ENCODE measurements at places on chromosomes 6 and 20. TPM values are rescaled to one million over a fixed set of nuclear protein-coding genes. Genes with fewer than 3 reads are reported as not detected.

DNA sequence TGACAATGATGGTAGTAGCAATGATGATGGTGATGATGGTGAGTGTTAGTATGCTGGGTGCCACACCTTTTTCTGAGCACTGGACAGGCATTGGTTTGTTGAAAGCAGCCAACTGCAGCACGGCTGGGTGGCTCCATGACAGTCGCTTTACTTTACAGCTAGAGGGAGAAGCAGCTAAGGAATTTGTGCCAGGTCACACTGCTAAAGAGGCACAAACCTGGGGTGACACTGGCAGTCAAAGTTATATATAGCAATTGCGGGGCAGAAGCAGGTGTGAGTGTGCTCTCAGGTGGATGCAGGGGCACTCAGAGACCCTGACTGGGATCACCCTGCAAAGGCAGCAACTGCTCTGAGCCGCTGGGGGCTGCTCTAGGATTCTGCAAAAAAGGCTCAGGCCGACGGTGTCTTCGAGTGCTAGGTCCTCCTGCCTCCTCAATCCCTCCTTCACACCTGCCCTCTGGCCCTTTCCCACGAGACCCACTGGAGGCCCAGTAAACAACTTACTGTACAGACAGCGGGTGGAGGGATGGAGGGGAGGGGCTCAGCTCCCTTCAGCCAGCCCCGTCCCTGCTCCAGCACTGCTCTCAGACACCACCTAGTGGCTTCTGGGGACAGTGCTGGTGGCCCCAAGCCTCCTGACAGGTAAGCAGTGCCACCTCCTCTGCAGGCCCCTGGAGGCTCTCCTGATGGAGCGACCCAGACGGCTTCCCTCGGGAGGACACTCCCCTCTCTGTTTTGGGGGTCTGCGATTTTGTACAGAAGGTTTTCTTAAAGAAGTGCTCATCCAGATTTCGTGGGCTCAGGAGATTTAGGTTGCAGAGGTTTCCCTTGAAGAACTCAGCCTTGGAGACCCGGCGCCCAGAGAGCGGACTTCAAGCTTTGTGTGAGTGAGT lies 4.4 kb upstream of the RPS21 start:
- peak; percentile 98 for DNase-seq

- DNase-seq, result peak; percentile 91
These were observed 180.4 kb downstream of the ZNF217 start for GRCh38 chr20:53413186-53413631.

GRCh38 chr20:60581606-60582115 lies 623.4 kb downstream of the CDH26 start:
- no peak for DNase-seq

DNA sequence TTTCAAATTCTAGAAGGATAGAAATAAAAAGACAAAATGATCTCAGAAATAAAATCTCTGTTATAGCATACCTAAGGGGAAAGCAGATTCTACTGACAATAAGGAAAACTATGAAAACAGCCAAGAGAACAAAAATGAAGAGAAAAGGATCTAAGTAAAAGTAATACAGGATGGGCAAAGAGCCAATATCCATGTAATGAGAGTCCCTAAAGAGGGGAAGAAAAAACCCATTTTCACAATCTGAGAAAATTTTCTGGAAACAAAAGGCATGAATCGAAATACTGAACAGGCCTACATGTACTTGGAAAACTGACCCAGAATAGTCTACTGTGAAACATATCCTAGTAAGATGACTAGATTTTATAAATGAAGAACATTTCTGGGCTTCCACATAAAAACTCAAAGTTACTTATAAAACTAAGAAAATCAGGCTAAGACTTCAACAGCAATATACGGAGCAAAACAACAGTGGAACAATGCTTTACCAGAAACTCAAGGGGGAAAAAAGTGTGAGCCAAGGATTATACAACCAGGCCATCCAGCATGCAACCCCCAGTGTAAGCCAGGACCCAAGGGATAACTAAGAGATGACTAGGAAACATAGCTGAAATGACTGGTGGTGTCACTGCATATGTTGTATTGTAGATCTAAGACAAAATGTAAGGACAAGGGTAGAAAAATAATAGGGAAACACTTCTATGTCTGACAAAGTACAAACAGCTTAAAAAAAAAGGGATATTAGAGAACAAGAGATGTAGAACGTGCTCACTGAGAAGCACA lies 10.2 kb downstream of the NAPB start:
- no peak for DNase-seq

DSP gene
- 29.7 TPM for total RNA-seq
